SK-N-SH (cell line): ENCODE measurements at places on chromosomes 2 and 18.

GRCh38 chr2:180647621-180648020 is 332.8 kb upstream of the UBE2E3 start:
- no peak for DNase-seq

DNA sequence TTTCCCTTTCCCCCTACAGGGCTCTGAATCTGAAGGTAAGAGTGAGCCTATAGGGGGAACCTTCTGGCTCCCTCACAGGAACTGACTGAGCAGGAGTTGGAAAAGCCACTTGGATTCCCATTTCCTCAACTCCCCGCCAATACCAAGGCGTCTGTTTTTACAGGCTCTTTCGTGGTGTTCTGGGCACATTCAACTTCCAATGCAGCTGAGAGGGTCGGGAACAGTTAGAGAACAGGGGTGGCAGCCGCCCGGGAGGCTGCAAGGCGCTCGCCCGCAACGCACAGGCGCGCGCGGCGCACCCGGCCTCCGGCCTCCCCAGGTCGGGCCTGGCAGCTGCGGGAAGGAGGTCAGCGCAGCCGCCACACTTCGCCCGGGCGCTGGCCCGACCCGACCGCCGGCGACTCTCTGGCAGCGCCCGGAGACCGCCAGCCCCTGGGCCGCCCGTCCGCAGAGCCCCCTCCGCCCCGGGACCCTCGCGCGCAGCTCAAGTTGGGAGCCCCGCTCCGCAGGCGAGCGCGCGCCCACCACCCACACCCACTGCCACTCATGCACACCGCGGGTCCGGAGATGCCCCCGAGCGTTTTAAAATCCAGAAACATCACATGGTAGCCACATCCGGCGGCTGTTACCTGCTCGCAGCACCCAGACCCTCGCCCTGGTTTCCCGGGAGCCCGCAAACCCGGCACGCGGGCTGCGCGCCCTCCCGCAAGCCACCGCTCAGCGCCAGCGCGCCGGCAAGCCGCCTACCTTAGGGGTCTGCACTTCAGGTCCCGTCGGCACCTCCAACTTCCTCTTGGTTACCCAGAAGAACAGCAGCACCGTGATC is 816 bp downstream of the GALNT14 start:
- DNase-seq: peak; percentile 88

GRCh38 chr2:109270505-109271312 is 141.7 kb downstream of the SH3RF3 start:
- DNase-seq: no peak

DNA sequence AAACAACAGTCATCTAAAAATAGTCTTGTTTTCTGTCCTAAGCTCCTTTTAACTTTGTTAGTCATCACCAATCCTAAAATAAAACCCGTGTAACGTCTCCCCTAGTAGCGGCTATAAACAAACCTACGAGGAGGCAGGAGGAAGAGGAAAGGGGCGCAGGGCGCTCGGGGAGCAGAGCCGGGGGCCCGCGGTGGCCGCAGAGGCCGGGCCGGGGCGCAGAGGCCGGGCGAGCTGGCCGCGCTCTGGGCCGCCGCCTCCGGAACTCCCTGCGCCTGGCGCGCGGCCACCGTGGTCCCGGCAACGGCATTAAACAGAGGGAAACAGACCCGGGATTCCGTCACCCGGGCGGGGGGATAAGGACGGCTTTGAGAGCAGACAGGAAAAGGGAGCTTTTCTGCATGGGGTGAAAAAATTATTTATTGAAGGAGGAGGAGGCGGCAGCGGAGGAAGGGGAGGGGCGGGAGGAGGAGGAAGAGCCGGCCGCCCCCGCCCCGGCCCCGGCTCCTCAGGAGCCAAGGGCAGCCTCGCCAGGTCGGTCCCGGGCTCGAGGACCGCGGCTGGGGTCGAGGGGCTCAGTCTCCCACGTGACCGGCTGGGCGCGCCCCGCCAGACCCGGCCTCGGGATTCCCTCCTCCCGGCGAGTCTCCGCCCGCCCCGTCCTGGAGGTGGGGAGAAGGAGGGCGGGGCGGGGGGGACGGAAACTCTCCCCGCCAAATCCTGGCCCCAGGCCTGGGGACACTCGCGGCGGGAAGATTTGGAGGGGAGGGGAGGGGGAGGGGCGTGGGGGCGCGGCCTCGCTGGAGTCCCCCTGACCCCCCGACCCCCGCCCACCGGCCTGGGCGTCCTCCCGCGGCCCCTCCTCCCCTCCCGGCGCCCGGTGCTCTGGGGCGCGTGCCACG is 1.8 kb upstream of the NFATC1 start:
- DNase-seq: peak; percentile 83

DNA sequence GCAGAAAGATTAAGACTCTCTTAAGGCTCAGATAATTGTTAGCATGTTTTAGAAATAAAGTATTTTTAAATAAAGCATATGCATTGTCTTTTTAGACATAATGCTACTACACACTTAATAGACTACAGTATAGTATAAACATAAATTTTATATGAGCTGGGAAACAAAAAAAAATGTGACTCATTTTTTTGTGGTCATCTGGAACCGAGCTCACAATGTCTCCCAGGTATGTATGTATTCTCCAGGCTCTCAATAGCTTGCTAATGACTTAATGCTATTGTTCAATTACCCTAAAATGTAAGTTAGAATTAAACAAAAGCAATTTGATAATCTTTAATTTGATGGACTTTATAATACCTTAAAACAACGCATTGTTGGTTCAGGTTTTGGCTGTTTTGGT is 167.2 kb downstream of the NUP35 start:
- no peak for DNase-seq

DNA sequence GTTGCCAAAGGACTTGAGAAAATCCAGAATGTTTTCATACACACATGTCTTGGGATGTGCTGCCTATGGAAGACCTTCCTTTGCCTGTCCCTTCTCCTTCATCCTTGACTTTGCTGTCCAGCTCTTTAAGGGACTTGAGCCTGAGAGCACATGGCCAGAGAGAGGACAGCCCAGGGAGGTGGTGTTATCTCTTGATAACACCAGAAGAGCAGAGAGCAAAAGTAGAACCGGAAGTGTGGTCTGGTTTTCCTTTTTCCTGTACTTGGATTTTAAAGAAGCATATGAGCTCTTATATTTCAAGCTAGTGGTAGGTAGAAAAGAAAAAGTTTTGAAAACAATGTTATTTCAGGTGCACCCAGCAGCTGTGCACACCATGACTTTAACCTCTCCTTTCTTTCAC is 94.1 kb upstream of the ZNF532 start:
- no peak for DNase-seq

DNA sequence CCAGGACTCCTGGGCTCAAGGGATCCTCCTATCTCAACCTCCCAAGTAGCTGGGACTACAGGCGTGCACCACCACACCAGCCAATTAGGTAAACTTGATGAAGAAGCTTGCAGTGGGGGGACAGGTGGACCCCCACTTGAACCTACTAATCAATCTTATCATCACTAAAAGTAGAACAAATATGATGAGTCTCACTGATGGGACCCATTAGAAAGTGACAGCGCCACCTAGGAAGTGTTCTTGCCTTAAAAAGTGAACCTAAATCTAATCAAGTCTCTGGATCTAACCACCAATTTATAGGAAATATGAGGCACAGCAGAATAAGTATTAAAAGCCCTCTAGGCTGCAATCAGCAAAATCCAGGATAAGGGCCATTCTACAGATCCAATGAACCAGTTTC is 79.2 kb downstream of the BIN1 start:
- DNase-seq: no peak

- no peak for DNase-seq
Measured at GRCh38 chr2:20226152-20226545, 1.2 kb upstream of the SDC1 start.

- peak; percentile 34 for DNase-seq
Measured at GRCh38 chr2:23199115-23199918, 185.7 kb upstream of the KLHL29 start.

DNA sequence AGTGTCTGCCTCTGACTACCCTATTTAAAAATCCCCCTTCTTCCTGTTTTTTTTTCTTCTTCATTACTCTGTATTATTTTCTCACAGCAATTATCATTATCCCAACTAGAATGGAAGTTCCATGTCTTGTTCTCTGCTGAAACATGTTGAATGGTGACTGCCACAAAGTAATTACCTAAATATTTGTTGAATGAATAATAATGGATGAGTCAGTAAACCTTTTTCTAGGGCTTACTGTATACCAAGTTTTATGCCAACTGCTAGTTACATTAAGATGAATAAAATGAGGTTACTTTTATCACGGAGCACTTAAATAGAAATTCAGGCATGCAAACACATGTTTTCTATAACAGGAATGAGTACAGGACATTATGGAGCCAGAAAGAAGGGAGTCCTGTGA is 490.6 kb downstream of the THSD7B start:
- no peak for DNase-seq

DNA sequence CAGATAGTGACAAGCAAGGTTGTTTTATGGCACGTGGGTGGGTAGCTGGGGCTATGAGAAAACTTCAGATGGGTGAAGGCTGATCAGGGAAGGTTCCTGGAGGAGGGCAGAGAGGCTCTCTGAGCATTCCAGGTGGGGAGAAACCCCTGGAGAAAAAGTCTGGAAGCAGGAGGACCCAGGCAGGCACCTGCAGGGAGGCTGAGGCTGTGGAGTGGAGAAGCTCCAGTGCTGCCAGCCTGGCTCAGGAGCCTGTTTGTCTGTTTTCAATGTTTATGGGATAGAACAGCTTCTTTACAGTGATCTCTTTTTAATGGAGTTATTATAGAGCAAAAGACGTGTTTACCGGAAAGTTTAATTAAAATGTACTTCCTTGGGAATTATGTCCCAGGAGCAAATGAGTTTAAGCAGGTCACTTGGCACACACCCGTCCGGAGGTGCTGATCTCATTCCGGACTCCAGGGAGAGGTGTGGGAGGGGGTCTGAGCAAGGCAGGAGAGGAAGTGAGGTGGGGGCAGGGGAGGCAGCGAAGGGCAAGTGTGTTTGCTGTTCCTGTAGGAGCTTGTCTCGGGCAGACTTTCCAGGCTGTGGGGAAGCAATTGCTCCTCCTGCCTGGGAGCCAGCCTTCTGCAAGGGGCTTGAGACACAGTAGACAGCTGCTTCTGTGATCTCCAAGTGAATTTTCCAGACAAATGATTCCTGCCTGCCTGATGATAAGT is 239.5 kb downstream of the MYCN start:
- DNase-seq: no peak

GRCh38 chr2:68303033-68303901 is 16.5 kb downstream of the CNRIP1 start:
- DNase-seq: no peak

- DNase-seq: peak; percentile 70
Measured at GRCh38 chr2:70143314-70144150, 47.3 kb downstream of the C2orf42 start.

- DNase-seq: no peak
Measured at GRCh38 chr18:53798516-53798915, 426.0 kb downstream of the MBD2 start.

GRCh38 chr18:49704334-49704733 is 109.0 kb downstream of the ACAA2 start:
- no peak for DNase-seq

DNA sequence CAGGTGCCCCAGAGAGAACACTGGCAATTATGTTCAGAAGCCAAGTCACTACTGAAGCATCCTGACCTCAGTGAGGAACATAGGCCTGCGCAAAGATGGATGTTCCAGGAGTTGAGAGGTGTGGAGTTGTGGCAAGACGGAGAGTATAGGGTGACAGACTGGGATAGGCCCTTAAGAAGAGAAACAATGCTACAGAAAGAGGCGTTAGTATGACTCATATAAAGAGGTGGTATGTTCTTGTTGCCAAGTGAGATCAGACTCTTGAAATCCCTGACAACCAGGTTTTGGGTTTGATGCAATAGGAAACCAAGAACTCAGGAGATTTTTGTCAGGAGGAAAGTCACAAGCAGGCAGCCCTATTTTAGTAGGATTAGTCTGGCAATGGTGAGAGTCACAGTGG is 185.6 kb downstream of the RIT2 start:
- DNase-seq: no peak

DNA sequence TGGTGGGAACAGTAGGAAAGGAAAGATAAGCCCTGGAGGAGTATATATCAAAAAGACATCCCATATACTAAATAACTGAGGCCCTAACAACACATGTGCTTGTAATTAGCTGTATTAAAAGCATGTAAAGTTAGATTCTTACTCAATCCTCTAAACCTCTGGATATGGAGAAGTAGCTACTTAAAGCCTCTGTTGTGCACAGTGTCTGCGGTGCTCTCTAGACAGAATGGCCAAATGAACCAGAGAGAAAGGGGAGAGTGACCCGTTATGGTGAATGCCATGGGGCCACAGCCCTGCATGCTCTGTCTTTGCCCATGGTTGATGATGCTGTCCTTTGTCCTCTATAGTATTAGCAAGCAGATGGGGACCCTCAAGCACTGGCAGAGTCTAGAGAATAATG is 104.4 kb upstream of the SLC8A1 start:
- DNase-seq: no peak

DNA sequence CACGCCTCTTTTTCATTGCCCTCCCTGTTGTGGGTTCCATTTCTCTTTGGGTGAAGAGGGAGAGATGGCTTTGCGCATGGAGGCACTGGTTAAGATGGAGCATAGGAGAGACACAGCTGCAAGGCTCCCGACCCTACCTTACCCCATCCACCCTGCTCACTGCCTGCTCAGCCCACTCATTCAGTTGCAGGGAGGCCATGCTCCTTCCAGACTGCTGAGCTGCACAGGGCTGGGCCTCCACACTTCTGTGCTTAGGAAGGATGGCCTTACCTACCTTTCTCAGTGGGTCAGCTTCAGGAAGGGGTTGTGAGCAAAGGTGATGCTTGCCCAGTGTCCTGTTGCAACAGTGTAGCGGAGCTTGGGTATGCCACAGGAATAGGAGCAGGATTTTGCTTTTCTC is 127.8 kb downstream of the CTIF start:
- DNase-seq: no peak

DNA sequence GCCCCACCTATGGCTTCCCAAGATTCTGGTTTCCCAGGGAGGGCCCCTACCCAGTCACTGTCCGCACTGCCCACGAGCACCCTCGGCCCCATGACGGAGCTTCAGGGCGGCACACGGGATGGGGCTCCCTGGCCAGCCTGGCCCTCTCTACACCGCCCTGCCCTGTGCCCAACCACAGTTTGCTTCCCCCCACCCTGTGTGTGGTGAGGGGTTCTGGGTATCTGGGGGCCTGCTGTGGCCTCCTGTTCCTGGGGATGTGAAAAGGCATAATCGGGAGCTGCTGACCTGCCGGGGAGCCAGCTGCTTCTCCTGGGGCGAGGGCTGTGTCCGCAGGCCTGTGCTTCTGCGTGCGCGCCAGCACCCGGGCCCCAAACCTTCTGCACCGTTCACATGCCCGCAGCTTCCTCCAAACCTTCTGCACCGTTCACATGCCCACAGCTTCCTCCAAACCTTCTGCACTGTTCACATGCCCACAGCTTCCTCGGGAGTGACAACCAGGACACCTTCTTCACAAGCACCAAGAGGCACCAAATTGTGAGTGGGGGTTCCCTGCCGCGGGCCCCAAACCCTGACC is 12.4 kb downstream of the ANO7 start:
- DNase-seq: no peak

DNA sequence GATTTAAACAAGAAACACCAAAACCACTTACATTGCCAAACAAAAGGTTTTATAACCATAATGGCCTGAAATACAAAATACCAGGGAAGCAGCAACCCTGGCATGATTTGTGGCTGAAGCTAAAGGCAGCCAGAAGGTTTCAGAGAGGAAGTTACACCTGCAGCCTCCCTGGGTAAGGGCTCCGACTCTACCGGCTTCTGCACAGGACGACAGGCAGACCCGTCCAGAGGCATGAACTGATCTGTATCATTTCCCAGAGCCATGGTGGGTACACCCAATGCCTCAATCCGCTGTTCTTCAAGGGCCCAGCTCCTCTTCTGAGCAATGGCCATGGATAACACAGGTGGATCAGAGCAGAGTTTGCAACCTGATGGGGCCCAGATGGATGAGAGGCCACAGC is 71.6 kb downstream of the PXDN start:
- no peak for DNase-seq

GRCh38 chr2:65901756-65902155 is 469.4 kb upstream of the SPRED2 start:
- DNase-seq: no peak

GRCh38 chr2:143668234-143668633 is 539.0 kb downstream of the ARHGAP15 start:
- DNase-seq: no peak
